ENCODE measurements at places on chromosomes 1 and 21.

- peaks cover 13% of the 10 kb centered on the region for H3K36me3 ChIP-seq
- H3K27me3 ChIP-seq, result no peaks in the 10 kb centered on the region
- H3K4me3 ChIP-seq, result no peak overlapping the region
- H3K27ac ChIP-seq, result no peak overlapping the region
- no peaks in the 10 kb centered on the region for H3K4me1 ChIP-seq
These were observed 8.9 kb upstream of the A3GALT2 start for GRCh38 chr1:33329600-33330305.

DNA sequence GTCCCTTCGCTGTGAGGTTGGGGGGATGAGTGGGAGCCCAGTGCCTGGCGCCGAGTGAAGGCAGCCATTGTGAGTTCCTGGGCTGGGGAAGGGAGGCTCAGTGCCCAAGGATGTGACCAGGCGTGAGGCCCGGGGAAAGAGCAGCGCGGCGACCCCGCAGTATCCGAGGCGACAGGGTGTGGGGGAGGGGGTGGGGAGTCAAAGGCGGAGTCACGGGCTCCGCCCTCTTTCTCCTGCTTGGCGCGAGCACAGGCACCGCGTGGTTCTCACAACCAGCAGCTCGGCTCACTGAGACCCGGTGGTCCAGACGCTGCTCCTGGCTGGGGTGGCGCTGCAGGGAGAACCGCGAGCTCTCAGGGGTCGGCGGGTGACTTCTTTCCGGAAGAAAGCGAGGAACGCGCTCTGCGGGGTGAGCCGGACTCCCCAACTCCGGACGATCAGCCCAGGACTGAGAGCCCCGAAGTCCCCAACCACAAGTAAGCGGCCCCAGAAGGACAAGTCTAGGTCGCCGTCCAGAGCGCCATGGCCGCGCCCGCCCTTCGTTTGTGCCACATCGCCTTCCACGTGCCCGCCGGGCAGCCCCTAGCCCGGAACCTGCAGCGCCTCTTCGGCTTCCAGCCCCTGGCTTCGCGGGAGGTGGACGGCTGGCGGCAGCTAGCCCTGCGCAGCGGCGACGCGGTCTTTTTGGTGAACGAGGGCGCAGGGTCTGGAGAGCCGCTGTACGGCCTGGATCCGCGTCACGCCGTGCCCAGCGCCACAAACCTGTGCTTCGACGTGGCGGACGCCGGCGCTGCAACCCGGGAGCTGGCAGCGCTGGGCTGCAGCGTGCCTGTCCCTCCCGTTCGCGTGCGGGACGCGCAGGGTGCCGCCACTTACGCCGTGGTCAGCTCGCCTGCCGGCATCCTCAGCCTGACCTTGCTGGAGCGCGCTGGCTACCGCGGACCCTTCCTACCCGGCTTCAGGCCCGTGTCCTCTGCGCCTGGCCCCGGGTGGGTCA is at the start of gene HPDL:
TSS of gene HPDL (plus strand) at position 269 of the 997 bp plus-strand sequence. CDS start at position 523, 254 bp downstream.
- H3K36me3 ChIP-seq, result peaks cover 27% of the 10 kb centered on the region
- H3K27me3 ChIP-seq, result peaks cover 3% of the 10 kb centered on the region
- H3K4me3 ChIP-seq, result peak within 1 kb of the TSS; percentile 87
- H3K4me1 ChIP-seq, result peaks cover 27% of the 10 kb centered on the region
- peak within 1 kb of the TSS; percentile 91 for H3K27ac ChIP-seq
- peak; percentile 81 for DNase-seq

DNA sequence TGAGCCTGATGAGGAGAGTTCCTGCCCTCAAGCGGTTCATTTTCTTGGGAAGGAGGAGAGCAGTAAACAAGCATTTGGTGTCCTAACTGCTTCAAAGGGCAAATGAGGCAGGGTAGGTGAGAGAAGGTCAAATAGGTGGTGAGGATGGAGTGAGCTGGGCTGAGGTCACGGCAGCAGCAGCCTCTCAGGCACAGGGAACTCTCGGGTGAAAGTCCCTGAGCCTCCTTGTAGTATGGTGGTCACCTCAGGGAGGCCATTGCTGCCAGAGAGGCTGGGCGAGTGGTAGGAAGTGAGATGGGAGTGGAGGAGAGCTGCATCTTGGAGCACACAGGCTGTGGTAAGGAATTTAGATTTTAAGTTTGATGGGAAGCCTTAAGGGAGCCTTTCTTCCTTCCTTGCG is 4.0 kb downstream of the ADARB1 start:
- peak overlapping the region; percentile 97 for H3K27ac ChIP-seq
- H3K4me1 ChIP-seq, result peaks cover 77% of the 10 kb centered on the region
- H3K36me3 ChIP-seq, result peaks cover 49% of the 10 kb centered on the region
- no peaks in the 10 kb centered on the region for H3K27me3 ChIP-seq

DNA sequence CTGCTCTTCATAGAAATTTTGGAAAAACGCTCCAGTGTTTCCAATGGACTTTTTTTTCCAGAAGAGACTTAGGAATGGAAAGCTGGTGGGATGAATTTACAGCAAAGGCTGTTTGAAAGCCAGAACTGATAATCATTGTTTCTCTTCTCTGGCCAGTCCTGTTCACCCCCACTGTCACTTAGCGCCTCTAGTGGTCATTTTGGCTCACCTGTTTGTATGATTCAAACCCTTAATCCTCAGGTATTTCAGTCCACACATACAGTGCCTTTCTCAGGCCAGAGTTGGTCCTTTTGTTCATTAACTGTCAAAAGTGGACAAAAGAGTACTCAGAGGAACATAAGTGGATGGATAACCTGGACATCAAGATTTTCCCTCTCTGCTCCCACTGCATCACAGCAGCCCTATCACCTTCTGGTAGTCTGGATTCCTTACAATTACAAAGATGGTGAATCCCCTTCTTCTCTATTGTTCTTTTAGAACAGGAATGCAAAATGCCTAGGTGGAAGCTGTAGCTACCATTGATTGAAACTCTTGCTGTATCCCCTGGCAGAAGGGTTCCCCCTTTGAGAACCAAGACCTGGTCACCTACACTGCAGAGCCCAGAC is 177.6 kb upstream of the OLFM3 start:
- no peak for DNase-seq
- H3K36me3 ChIP-seq, result no peaks in the 10 kb centered on the region
- no peak overlapping the region for H3K4me3 ChIP-seq
- no peaks in the 10 kb centered on the region for H3K27me3 ChIP-seq
- H3K4me1 ChIP-seq, result no peaks in the 10 kb centered on the region

DNA sequence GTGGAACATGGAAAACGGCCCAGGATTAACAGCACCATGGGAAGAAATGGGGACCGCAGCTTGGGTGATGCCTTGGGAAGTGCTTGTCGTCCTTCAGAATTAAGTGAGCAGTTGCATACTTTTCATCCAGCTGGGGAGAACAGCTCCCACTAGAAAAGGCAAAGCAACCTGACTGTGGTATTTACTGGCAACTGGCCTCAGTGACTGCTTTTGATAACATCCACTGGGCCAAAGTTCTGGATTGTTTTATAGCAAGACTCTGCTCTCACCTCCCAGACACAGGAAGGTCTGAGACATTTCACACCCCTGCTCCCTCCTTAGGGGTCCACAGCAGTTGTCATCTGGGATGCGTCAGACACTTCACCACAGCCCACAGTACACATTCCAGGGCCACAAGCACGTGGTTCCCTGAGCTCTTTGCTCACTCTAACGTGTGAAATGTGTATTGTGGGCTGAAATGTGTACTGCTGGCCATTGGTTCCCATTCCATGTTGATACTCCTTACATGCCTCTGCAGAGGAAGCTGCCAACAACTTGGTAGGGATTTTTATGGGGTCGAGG is 6.6 kb downstream of the PAPPA2 start:
- H3K4me3 ChIP-seq, result no peak overlapping the region
- H3K4me1 ChIP-seq, result no peaks in the 10 kb centered on the region
- no peak for DNase-seq
- H3K27ac ChIP-seq, result no peak overlapping the region
- H3K27me3 ChIP-seq, result peaks cover 4% of the 10 kb centered on the region

- H3K4me1 ChIP-seq, result peaks cover 47% of the 10 kb centered on the region
- peak; percentile 68 for DNase-seq
- peak overlapping the region; percentile 96 for H3K27ac ChIP-seq
- H3K4me3 ChIP-seq, result peak overlapping the region; percentile 98
These were observed 825 bp downstream of the DCAF8 start for GRCh38 chr1:160261556-160261892.

GRCh38 chr1:40834968-40835545 is 27.1 kb downstream of the CITED4 start:
- no peak overlapping the region for H3K4me3 ChIP-seq
- no peaks in the 10 kb centered on the region for H3K27me3 ChIP-seq
- DNase-seq, result no peak
- no peak overlapping the region for H3K27ac ChIP-seq

- peak overlapping the region; percentile 71 for H3K27ac ChIP-seq
- H3K4me3 ChIP-seq, result no peak overlapping the region
- H3K4me1 ChIP-seq, result peaks cover 24% of the 10 kb centered on the region
- no peaks in the 10 kb centered on the region for H3K27me3 ChIP-seq
- peaks cover 5% of the 10 kb centered on the region for H3K36me3 ChIP-seq
These were observed 51.0 kb downstream of the RPL5 start for GRCh38 chr1:92882819-92883218.

GRCh38 chr21:45277101-45278045 is 10.3 kb downstream of the POFUT2 start:
- H3K36me3 ChIP-seq, result no peaks in the 10 kb centered on the region
- H3K27me3 ChIP-seq, result no peaks in the 10 kb centered on the region
- no peak overlapping the region for H3K27ac ChIP-seq
- no peak for DNase-seq

GRCh38 chr21:42530167-42530518 is 16.5 kb downstream of the SLC37A1 start:
- no peak overlapping the region for H3K4me3 ChIP-seq
- peaks cover 59% of the 10 kb centered on the region for H3K4me1 ChIP-seq
- no peaks in the 10 kb centered on the region for H3K27me3 ChIP-seq
- H3K27ac ChIP-seq, result no peak overlapping the region

DNA sequence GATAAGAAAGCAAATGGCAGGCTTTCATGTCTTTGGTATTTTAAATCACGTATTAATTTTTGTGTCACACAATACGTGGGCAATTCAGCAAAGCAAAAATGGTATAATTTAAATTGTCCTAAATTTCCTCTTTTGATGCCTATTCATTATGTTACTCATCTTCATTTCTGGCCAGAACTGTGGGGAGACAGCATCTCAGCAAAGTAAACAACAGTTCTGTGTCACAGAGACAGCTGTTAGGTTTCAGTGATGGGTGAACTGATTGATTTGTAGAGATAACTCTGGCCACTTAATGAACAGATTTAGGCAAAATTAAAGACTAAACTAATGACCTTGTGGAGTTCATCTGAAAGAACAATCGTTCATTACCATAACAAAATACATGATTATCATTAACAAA is 49.2 kb downstream of the FH start:
- DNase-seq, result no peak
- no peaks in the 10 kb centered on the region for H3K4me1 ChIP-seq
- no peak overlapping the region for H3K4me3 ChIP-seq
- H3K36me3 ChIP-seq, result no peaks in the 10 kb centered on the region

GRCh38 chr1:41534181-41535076 is 49.9 kb upstream of the EDN2 start:
- DNase-seq, result no peak
- peaks cover 29% of the 10 kb centered on the region for H3K36me3 ChIP-seq
- peaks cover 2% of the 10 kb centered on the region for H3K4me1 ChIP-seq
- no peak overlapping the region for H3K4me3 ChIP-seq
- no peaks in the 10 kb centered on the region for H3K27me3 ChIP-seq
